ENCODE measurements at places on chromosomes 4 and X. TPM values are rescaled to one million over a fixed set of nuclear protein-coding genes. Genes with fewer than 3 reads are reported as not detected.

SMIM31 gene
- not detected for total RNA-seq

RPGR gene
- total RNA-seq: 29.0 TPM

LRP2BP gene
- total RNA-seq: 2.2 TPM

DNA sequence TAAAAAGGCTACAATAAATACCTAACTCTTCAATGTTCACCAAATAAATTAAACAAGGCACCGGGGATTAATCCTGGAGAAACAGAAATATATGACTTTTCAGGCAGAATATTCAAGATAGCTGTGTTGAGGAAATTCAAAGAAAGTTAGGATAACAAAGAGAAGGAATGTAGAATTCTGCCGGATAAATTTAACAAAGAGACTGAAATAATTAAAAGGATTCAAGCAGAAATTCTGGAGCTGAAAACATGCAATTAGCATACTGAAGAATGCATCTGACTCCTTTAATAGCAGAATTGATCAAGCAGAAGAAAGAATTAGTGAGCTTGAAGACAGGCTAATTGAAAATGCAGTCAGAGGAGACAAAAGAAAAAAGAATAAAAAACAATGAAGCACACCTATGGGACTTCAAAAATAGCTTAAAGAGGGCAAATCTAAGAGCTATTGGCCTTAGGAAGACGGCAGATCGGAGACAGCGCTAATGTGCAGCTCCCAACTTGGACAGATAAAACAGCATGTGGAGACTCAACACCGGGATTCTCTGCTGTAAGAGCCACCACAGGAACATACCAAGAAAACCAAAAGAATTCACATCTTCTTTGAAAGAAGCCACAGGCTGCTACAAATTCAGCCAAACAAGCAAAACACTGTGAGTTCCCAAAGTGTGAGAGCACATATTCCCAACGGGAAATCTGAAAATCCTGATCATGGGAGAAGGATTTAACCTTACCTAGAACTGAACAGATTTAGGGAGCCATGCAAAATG is 1290.9 kb downstream of the PCDH18 start:
- DNase-seq: no peak

DNA sequence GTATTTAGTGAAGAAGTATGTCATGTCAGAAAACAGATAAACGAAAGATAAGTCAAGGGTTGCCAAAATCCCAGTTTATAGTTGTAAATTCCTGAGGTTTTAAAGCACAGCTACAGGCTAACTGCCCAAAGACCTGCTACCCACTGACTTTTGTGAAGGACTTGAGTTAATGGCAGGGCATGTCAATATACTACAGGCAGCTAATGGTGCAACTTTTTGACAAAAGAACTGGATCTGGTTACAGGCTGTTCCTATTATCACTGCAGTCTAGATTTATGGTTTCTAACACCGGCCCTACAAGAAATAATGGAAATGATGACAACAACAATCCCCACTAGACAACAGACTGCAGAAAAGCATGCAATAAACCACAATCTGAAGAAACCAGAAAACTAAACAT is 6.4 kb downstream of the SCML2 start:
- no peak for DNase-seq

- DNase-seq: no peak
Measured at GRCh38 chrX:47112316-47112954, 32.1 kb downstream of the NDUFB11 start.

GRCh38 chr4:22369901-22370562 is 145.8 kb downstream of the ADGRA3 start:
- DNase-seq: no peak
